ENCODE measurements at places on chromosomes 5 and 9. TPM values are rescaled to one million over a fixed set of nuclear protein-coding genes. Genes with fewer than 3 reads are reported as not detected.
A peak's percentile ranks its signal among the peaks of the same experiment; 100 is the strongest.

Gene OBP2B
- total RNA-seq = not detected

Gene IL13
- total RNA-seq = not detected

Gene SLC36A2
- not detected for total RNA-seq

Gene PHF24
- not detected for total RNA-seq

Gene CDC20B
- not detected for total RNA-seq

Gene CNTLN
- 11.3 TPM for total RNA-seq

Gene SPATA31D4
- not detected for total RNA-seq

DNA sequence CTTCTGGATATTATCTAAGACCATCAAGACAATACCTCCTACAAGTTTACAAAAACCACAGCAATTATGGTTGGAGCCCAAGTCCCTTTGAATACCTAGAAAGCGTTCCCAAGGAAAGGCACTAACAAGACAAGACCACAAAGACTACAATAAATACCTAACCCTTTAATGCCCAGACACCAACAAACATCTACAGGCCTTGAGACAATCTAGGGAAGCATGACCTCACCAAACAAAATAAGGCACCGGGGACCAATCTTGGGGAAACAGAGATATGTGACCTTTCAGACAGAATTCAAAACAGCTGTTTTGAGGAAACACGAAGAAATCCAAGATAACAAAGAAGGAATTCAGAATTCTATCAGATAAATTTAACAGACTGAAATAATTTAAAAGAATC, 37.8 kb downstream of the OXCT1 start:
- DNase-seq = no peak

GRCh38 chr5:59025734-59026133, 442.9 kb downstream of the RAB3C start:
- DNase-seq = peak; percentile 37

- peak; percentile 46 for DNase-seq
Observed at GRCh38 chr9:134358662-134359319, 32.5 kb downstream of the RXRA start.

DNA sequence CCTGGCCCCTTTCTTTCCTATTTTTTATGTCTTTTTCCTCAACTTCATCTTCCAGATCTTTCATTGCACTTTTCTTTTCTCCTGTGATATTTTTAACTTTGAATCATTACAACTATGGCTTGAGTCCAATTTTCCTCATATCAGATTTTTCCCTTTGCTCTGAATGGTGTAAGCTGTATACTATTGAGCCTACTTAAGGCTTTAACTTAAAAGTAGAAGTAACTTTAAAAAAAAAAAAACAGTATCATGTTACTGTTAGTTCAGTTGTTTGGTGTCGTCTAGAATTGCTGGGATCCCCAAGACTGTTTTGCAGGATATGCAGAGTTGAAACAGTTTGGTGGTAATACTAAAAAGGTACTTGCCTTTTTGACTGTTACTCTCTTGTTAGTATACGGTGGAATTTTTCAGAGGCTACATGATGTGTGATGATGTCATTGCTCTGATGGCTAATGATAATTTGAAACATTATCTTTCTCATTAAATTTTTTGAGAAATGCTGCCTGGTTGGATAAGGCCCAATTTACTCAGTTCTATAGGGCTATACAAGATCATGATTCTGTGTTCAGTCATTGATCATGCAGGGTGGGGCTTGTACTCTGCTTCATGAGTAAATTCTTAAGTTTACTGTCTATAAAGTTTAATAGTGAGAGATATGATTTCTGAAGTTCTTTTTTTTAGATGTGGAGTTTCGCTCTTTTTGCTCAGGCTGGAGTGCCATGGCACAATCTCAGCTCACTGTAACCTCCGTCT, 8.8 kb downstream of the NAA35 start:
- peak; percentile 42 for DNase-seq

DNA sequence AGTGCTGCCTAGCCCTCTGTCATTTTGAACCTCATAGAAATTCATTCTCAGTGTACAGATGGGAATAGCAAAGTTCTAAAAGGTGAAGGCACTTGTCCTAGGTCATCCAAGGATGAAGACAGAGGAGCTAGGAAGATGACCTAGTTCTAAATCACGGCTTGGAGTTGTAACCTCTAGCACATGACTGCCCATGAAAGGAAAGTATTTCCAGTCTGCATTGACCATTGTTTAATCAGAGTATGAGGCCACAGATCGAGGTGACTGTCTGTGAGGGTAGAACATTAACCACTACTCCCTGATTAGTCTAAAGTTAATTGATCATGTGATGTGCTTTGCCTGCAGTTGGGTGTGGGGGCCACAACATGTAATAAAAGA, 674 bp upstream of the TNFSF15 start:
- DNase-seq = no peak

DNA sequence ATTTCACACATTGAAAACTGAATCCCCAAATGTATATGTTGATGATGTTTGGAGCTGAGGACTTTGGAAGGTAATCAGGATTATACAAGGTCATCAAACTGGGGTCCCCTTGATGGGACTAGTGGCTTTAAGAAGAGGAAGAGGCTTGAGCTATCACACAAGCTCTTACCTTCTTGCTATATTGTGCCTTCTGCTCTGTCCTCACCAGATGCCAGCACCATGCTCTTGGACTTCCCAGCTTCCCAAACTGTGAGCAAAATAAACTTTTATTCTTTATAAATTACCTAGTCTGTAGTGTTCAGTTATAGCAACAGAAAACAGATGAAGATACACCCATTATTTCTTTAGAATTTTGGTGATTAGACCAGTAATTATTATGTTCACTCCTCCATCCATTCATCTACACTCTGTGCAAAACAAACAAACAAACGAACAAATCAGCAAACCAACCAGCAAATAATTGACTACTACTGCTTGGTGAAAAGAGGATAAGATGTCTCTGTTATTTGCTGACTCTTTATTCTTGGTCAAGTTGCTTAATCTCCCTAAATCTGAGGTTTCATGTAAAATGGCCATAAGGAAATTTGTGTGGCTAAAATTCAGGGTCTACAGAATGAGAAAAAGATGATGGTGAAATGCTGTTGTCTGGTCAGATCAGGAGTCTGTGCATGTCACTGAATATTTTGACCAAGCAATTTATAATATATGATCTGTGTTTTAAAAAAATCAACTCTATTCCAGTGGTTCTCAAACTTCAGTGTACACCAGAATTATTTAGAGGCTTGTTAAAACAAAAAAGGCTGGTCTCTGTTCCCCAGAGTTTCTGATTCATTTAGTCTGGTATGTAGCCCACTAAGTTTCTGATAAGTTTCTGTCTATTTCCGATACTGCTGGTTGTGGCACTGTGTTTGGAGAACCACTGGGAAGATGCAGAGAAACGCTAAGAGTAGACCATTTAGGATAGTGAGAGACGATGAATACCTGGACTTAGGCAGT, 854.1 kb downstream of the MAT2B start:
- DNase-seq = no peak

GRCh38 chr5:95760273-95761191, 29.4 kb downstream of the RHOBTB3 start:
- peak; percentile 96 for DNase-seq

GRCh38 chr5:167295681-167296005, 995.8 kb upstream of the WWC1 start:
- peak; percentile 6 for DNase-seq

GRCh38 chr9:109834855-109835254, 54.9 kb downstream of the PALM2AKAP2 start:
- DNase-seq = no peak

DNA sequence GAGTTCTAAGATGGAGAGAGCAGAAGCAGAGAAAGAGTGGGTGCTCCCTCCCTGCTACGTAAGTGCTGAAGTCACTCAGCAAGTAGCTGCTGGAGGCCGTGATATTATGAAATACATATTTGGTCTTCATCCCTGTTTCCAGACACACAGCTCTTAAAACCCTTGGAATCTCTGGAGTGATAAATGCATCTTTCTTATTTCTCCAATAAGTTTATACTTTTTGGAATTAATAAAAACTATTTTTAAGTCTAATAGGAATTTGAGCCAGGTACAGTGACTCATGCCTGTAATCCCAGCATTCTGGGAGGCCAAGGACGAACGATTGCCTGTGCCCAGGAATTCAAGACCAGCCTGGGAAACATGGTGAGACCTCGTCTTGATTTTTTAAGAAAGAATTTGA, 60.6 kb downstream of the AUH start:
- peak; percentile 59 for DNase-seq

DNA sequence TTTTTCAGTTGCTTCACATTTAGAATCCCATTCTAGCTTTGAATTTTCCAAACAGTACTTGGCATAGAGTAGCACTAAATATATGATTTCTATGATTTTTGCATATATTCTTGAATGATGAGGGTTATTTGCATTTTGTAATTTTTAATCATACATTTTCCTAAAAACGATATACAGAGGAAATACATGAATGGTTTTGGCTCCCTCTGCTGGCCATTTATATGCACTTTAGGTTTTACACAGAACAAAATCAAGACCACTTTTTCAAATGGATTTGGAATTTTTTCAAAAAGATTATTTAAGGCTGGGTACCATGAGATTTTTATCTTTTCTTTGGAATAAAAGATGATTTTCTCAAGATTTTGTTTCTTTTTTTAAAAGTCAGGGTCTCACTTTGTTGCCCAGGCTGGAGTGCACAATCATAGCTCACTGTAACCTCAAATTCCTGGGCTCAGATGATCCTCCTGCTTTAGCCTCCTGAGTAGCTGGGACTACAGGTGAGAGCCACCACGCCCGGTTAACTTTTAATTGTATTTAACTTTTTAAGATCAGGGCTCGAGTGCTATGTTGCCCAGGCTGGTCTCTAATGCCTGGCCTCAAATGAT, 16.7 kb upstream of the COMMD10 start:
- peak; percentile 72 for DNase-seq

GRCh38 chr5:2119573-2119972, 236.8 kb upstream of the IRX4 start:
- DNase-seq = no peak

GRCh38 chr9:12849486-12850003, 74.7 kb downstream of the LURAP1L start:
- peak; percentile 44 for DNase-seq

DNA sequence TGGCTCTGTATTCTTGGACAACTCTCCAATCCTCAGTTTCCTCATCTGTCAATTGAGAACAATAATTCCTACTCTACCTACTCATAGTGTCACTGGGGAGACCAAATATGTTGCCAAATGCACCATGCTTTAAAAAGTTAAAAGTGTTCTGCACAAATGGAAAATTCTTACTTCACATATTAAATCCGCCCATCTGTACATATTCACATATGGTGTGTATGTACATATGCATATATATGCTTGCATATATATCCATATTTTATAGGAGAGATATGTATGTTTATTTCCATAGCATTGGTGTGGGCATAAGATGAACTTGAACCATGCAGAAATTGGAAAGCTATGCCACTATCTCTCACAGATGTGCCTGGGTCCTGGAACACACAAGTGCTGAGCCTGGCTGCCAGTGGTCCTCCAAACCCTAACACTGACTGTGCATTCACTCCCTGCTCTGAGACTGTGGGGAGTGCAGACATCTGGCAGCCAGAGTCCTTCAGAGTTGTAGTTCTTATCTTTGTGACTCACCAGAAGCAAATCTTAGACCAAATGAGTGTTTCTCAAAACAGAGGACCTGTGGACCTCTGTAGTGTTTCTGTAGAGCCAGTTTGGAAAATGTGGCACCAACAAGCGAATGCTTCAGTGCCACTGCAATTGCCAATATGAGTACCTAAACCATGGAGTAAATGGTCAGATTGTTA, 168.7 kb downstream of the GRIA1 start:
- DNase-seq = peak; percentile 88

GRCh38 chr5:35754481-35754880, 102.2 kb upstream of the IL7R start:
- DNase-seq = no peak

- DNase-seq = no peak
Observed at GRCh38 chr9:5813824-5814223, 19.1 kb downstream of the ERMP1 start.

DNA sequence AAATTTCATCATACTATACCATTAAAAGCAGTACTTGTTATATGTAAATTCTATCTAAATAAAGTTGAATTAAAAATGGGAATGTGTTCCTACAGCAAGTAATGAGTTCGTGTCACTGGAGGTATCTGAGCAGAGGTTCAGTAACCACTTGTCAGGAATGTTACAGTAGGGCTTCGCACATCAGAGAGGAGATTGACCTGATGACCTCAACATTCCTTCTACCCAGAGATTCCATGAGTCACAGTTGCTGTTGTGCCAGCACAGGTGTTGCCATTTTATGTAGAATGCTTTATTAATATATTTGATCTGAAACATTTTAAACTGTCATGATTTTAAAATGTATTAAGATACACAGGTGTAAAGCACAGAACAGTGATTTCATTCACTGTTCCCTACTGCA, 60.3 kb downstream of the STX17 start:
- DNase-seq = peak; percentile 14

DNA sequence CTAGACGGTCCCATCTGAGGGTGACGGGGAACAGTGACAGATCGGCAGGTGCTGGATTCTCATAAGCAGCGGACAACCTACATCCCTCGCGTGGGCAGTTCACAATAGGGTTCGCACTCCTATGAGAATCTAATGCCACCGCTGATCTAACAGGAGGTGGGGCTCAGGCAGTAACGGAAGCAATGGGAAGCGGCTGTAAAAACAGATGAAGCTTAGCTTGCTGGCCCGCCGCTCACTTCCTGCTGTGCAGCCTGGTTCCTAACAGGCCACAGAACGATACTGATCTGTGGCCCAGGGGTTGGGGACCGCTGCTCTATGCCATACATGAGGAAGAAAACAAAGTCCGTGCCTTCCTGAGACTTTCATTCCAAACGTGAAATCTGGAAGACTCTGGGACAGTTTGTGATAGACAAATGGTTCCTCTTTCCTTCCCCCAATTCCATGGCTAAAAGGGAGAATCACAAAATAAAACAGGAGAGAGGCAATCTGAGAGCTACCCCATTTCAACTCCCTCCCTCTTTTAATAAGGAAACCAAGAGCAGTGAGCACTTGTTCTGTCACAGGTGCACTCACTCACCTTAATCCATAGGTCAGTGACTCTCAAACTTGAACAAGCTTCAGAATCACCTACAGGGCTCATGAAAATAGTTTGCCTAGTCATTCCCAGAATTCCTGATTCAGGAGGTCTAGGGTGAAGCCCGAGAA, 12.1 kb downstream of the PDCL start:
- no peak for DNase-seq

DNA sequence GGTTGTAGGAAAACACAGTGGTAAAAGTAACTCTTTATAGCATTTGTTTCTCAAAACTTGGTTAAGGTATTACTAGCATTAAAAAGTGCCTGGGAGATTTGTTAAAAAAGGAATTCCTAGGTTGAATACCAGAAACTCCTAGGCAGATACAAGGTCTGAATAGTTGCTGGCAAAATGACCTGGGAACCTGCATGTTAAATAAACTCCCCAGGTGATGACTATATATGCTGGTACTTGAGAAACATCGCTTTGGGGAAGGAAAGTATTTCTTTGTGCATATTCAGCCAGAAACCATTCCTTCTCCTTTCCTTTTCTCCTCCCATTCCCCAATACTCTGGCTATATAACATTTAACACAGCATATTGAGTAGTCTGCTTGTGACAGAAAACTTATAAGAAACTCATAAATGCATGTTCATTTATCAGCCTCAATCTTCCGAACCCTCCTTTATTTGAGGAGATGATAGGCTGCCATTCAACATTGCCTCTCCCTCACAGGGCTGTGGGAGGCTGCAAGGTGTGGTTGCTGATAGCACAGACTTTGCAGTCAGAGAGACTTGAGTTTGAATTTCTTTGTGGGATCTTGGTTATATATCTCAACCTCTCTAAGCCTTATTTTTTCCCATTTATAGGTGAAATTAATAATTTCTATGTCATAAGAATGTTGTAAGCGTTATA, 28.7 kb downstream of the PCSK1 start:
- DNase-seq = no peak

All from fibroblast of villous mesenchyme (primary cell).